Erythroblast (primary cell): ENCODE measurements at places on chromosomes 3 and 15.

DNA sequence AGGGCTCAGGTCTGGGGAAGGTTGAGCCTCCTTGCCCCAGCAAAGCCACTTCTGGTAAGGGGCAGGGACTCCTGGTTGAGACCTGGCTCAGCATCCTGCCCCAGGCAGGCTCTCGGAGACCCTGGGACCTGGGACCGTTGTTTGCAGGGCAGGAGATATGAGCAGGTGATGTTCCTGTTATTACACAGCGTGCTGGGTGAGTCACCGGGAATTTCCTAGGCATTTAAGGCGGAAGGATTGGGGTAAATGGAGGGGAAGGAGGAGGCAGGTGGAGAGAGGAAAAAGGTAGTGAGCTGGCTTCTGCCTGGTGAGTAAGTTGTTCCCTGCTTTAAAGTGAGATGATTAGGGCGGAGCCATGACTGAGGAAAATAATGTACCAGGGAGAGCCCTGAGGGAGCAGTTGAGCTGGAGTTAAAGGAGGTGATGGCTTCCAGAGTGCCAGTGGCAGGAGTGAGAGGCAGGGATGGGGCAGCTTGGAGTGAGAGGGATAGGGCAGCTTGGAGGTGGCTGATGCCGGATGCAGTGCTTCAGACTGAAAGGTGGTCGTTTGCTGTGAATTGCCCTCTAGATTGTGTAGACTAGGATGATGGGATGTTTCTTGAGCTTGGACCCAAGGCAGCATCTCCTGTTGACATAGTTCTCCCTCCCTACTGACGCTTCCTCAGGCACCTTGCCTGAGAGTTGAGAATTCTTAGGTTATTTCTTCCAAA, 79.4 kb downstream of the AAGAB start:
- no peak for DNase-seq

GRCh38 chr3:140165781-140166180, 230.8 kb downstream of the CLSTN2 start:
- no peak for DNase-seq

- DNase-seq: no peak
Observed at GRCh38 chr15:89157918-89158564, 63.3 kb downstream of the RLBP1 start.

GRCh38 chr3:116034086-116034485, 410.8 kb downstream of the GAP43 start:
- no peak for DNase-seq

DNA sequence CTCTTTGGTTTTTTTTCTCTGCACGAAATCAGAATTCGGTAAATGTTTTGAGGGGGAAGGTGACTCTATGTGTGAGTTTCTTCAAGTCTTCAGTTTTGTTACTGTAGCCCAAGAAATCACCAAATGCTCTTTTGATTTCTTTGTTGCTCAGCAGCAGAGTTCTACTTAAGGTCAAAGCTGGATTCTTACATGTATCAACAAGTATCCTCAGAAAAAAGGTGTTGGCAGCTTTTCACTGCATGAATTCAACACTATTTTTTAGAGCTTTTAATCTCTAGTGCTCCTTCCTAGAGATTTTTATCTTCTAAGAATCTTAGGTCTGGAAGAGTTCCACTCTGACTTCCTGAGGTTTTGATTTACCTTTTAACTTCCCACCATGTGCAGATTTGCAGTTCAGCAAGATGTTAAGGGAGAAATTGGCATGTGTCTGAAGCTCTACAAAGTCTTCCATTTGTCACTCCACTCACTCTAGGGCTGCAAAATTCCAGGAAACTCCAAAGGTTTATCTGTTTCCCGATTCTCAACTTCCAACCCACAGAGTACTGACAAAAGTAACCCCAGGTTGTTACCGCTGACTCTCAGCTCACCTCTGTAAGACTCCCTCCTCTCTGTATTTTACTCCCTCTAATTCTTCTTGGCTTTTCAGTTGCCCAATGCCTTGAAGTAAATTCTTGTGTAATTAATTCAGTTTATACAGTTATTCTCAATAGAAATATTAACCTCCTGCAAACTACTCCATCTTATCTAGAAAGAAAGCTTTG, 13.3 kb upstream of the CD200 start:
- DNase-seq: no peak

DNA sequence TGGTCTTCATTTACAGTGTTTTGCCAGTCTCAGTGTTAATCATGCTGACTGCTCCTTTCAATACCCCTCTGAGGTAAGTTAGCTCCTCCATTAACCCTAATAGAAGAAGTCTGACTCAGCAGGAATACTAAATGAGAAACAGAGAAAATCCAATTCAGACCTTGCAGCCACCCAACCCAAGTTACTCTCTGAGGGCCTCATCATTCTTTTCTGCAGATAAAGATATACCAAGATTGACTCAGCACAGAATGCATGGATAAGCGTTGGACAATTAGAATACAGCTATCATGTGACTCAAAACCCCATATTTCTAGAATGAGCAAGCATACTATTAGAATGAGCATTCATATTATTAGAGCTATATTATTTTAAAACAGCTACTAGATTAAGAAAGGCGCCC, 389.1 kb upstream of the SGO1 start:
- DNase-seq: no peak

- no peak for DNase-seq
Observed at GRCh38 chr3:45562027-45562426, 32.5 kb upstream of the LIMD1 start.

GRCh38 chr15:66402761-66403284, 16.1 kb downstream of the MAP2K1 start:
- no peak for DNase-seq

DNA sequence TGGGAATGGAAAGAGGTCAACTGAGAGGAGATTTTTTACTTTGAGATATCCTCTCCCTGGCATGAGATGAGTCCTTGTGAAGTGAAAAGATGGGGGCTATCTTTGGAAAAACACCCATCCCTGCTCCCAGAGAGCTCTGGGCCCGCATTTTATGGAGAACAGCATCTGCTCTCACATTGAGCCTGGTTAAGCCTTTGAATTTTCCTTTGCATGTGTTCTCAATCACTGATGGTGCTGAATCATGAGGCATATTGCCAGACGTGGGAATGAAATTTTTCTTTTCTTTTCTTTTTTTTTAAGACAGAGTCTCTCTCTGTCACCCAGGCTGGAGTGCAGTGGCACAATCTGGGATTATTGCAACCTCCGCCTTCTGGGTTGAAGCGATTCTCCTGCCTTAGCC, 24.4 kb downstream of the TMEM45A start:
- DNase-seq: no peak

GRCh38 chr3:119497820-119498185, 544 bp upstream of the TIMMDC1 start:
- DNase-seq: peak; percentile 52

GRCh38 chr15:65077981-65078352, 1.4 kb downstream of the KBTBD13 start:
- peak; percentile 55 for DNase-seq

GRCh38 chr3:98440283-98440682, 22.7 kb upstream of the OR5K1 start:
- DNase-seq: no peak

- no peak for DNase-seq
Observed at GRCh38 chr15:75056036-75056435, 32.6 kb downstream of the PPCDC start.

DNA sequence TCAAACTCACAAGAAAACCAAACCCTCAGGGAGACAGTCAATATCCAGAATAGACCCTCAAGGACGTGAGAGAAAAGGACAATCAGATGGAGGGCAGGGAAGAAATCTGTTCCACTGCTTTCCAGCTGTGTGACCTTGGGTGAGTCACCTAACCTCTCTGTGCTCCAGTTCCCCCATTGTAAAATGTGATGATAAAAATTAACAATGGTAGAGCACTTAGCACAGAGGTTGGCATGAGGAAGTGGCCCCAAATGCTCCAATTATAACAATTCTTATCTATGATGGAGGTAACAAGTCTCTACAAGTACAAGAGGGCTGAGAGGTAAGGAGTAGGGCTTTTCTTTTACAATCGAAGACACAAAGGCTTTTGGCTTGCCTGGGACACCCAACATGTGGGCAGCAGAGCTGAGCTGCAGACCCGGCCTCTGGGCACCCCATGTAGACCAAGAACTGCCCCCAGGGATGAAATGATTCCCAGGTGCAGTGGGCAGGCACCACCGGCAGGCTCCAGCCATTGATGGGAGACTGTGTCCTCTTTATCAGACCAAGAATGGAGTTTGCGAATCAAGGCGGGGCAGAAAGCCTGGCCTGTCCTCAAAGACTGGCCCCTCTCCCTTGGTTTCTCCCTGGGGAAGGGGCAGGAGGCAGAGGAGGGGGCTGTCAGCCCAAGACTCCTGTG, 22.0 kb downstream of the WNT7A start:
- no peak for DNase-seq

- DNase-seq: no peak
Observed at GRCh38 chr15:91345736-91346135, 245.7 kb downstream of the SV2B start.

GRCh38 chr15:51121631-51122225, 27.0 kb upstream of the TNFAIP8L3 start:
- no peak for DNase-seq

- no peak for DNase-seq
Observed at GRCh38 chr15:70555713-70556112, 207.6 kb downstream of the UACA start.

GRCh38 chr3:52004163-52004787, 8.6 kb upstream of the RPL29 start:
- DNase-seq: peak; percentile 25

- no peak for DNase-seq
Observed at GRCh38 chr3:172137287-172138192, 98.2 kb downstream of the FNDC3B start.

- no peak for DNase-seq
Observed at GRCh38 chr15:61639491-61639890, 410.4 kb upstream of the RORA start.

GRCh38 chr15:48924528-48925393, 39.0 kb downstream of the SHC4 start:
- DNase-seq: no peak

DNA sequence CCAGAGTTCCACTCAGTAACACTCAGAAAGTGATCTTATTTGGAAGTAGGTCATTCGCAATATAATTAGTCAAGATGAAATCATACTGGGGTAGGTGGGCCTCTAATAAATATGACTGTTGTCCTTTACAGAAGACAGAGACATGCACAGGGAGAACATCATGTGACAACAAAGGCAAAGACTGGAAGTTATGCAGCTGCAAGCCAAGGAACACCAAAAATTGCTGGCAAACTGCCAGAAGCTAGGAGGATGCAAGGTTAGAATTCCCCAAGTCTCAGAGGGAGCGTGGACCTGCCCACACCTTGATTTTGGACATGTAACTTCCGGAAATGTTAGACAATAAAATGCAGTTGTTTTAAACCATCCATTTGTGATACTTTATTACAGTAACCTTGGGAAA, 471.5 kb upstream of the AGTR1 start:
- no peak for DNase-seq

DNA sequence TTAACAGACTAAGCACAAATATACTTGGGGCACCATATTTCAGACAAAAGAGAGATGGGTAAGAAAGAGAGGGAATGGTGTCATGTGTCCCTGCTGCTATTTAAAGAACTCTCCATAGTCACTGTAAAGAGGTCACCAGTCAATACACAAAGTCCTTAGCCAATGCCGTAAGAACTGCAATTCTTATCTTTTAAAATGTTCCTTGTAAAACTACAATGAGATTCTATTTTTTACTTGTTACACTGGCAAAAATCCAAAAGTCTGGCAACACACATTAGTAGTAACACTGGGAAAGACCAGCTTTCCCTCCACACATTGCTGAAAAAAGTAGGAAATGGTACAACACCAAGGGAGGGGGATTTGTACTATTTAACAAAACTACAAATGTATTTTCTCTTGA, 189.4 kb downstream of the TBC1D5 start:
- DNase-seq: no peak

GRCh38 chr15:68431792-68432401, at the start of gene ITGA11:
ITGA11 (minus strand) TSS chr15:68432163; CDS start chr15:68432066, 97 bp downstream.
- DNase-seq: no peak

GRCh38 chr15:81398910-81399551, 25.0 kb upstream of the TMC3 start:
- DNase-seq: no peak

GRCh38 chr15:101210466-101210865, 41.4 kb downstream of the CHSY1 start:
- DNase-seq: no peak

GRCh38 chr15:35349916-35350315, 196.0 kb downstream of the DPH6 start:
- no peak for DNase-seq

GRCh38 chr15:63892794-63893441, 59.2 kb upstream of the HERC1 start:
- DNase-seq: no peak

DNA sequence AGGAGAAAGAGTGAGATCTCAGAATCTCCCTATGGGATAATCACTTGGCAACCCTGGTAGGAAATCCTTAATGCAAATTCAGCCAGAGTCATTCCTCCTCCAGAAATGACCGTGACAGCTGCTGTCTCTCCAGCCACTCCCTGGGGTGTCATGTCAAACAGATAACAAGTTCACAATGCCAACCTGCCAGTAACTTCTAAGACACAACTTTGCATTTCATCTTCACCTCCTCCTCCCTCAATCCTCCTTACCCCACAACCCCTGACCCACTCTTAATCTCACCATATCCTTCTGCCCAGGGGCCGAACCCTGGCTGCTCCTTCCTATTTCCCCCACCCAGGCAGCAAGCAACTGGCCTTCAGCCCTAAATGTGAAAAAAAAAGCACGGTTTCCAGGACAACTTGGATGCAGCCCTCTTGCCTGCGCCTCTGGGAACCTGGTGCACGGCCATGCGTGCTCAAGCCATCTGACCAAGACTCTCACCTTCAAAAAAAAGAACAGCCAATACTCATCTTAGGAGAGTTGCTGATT, 166.0 kb downstream of the NTRK3 start:
- no peak for DNase-seq

DNA sequence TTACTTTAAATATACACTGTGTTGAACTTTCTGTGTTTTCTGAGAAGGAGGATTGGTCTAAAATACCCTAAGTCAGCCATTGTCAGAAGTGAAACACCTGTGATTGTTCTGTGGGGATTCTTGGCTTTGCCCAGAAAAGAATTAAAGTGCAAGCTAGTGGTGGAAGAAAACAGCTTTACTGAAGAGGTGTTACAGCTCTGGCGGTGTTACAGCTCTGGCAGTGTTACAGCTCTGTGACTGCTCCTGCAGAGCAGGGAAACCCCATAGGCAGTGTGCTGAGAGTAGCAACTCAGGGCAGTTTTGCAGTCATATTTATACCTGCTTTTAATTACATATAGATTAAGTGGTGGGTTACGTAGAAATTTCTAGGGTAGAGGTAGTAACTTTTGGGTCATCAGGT, 66.6 kb downstream of the C3orf20 start:
- DNase-seq: no peak

- no peak for DNase-seq
Observed at GRCh38 chr3:181881749-181882148, 170.0 kb downstream of the SOX2 start.
